ENCODE measurements at places on chromosomes 5 and 9. TPM values are rescaled to one million over a fixed set of nuclear protein-coding genes. Genes with fewer than 3 reads are reported as not detected.

Gene MAMDC4
- 40.0 TPM for total RNA-seq

Gene INIP
- 32.6 TPM for total RNA-seq

Gene ANGPTL2
- 5.3 TPM for total RNA-seq

Gene ACTBL2
- not detected for total RNA-seq

GRCh38 chr9:108099854-108100253 is 610.3 kb upstream of the KLF4 start:
- no peak for DNase-seq

DNA sequence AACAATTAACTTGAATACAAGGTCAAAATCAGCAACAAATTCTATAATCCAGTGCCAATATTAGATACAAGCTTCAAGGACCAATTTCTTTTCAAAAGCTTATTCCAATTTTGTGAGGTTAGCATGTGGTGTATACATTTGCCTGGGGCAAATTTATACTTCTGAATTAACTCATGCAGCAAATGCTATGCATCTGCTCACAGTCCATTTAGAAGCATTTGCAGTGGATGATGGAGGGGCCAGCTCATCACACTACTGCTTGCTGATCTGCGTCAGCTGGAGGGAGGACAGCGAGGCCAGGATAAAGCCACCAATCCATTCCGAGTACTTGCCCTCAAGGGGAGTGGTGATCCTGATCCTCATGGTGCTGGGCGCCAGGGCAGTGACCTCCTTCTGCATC is 474.3 kb upstream of the KIF2A start:
- no peak for DNase-seq

- no peak for DNase-seq
These were observed 13.7 kb downstream of the SYK start for GRCh38 chr9:90815183-90815943.

DNA sequence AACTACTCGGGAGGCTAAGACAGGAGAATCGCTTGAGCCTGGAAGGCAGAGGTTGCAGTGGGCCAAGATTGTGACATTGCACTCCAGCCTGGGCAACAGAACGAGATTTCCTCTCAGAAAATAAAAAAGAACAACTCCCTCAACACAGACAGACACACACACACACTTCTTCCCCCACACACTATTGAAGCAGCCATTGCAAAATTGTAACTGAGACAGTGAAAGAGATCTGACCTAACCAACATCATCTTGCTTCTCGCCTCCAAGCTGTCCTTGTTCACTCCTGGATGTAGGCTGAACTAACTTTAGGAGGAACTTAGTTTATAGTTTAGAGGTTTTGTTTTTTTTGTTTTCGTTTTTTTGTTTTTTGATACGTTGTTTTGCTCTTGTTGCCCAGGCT is 13.0 kb upstream of the PLIN2 start:
- DNase-seq: no peak

- DNase-seq: no peak
These were observed 2.0 kb upstream of the ANP32B start for GRCh38 chr9:97980918-97981845.

GRCh38 chr5:181281077-181281983 is 20.4 kb upstream of the TRIM52 start:
- peak; percentile 45 for DNase-seq

DNA sequence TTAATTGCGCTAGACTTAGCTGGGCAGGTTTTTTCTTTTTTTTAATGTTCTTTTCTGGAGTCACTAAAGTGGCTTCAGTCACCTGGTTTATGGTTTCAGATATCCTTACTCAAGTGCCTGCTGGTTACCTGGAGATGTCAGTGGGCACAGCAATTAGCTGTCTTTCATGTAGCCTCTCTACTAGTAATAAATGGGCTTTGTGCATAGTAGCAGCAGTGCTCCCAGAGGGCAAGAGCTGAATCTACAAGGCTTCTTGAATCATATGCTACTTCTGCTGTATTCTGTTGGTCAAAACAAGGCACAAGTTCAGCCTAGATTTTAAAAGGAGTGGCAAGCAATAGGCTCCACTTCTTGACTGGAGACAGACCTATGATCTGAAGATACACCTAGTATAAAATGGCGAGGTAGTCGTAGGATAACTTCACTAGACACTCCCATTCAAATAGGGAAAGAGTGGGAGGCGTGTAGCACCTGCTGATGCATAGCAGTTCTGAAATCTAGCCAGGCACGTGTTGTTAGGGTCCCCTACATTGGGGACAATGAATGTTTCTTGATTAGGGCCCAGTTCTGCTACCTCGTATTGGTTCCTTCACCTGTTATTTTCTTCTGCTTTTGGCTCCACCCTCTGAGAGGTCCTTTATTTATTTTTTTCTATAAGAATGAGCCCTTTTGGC is 7.0 kb downstream of the SCAMP1 start:
- no peak for DNase-seq

GRCh38 chr5:170769898-170770416 is 13.6 kb upstream of the GABRP start:
- DNase-seq: no peak

DNA sequence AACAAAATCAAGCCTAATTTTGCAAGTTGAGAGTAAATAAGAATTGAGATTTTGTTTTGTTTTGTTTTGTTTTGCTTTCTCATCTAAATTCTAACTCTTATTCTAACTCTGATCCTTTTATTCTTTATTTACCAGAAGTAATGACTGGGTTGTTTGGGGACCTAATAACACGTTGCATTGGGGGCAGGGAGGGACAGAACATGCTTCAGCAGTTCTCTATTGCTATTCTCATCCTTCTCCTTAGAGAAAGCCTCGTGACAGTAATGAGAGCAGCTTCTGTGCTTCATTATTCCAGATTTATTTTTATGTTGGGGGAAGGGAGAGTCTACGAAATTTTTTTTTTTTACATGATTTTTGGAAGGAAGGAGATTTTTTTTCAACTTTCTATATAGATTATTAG is 21.1 kb downstream of the CPEB4 start:
- no peak for DNase-seq

DNA sequence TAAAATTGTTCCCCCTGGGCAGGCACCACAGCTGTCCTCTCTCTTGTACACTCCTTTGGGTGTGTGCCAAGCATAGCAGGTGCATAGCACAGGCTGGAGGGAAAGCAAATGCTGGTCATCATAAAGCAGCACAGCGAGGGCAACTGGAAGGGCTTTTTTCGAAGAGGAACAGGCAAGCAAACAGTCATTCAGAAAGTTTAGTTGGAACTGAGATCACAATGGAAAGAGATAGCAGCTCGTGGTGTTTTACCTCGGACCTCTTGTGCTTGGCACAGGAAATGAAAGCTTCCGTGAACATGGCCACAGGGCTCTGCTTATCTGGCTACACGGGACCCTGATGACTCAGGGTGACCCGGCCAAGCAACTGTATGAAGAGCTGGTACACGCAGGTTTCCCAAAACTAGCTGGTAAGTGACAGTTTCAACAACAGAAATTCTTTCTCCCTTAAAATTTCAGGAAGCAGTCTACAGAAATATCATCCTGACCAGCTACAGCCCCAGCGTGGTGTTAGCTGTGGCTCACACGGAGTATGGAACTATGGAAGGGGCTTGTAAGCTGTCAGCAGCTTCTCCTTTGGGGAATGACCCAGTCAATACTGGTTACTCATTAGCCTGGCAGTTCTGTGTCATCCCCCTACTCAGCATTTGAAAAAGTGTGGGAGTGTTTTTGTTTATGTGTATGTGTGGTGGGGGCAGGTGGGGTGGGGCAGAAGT is 48.1 kb downstream of the POC5 start:
- DNase-seq: no peak

Measured in progenitor cell of endocrine pancreas (in vitro differentiated cells).